Naive thymus-derived CD4-positive, alpha-beta T cell (primary cell): ENCODE measurements at places on chromosomes 13 and 19.

DNA sequence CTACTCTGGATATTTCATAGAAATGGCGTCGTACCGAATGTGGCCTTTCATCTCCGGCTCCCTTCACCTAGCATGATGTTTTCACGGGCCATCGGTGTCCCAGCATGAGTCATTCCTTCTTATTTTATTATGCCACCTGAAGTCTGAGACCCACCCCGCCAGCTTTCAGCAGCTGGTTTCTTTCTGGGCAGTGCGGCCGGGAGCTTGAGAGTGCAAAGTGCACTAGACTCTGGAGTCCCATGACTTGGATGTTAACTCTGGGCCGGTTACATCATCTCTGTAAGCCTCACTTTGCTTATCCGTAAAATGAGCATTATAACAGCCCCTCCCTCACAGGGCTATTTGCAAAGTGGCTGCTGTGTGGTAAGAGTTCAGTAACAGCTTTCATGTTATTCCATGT is 5.8 kb upstream of the KMT5C start:
- DNase-seq = no peak

DNA sequence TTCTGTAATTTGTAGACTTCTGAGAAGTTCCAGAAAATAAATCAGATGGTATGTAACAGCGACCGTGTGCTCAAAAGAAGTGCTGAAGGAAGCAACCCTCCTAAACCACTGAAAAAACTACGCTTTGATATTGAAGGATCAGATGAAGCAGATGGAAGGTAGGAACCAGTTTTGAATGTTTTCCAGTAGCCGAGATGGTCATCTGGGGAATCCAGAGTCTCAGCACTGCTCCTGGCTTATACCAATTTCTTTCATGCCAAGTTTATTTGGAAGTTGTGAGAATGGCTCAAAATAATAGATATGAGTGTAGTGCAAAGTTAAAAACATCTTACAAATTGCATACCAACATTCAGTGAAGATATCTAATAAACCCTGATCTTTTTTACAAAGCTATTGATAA is 56.2 kb downstream of the RCBTB2 start:
- no peak for DNase-seq

GRCh38 chr13:103243495-103243894 is 177.3 kb upstream of the SLC10A2 start:
- DNase-seq = no peak

DNA sequence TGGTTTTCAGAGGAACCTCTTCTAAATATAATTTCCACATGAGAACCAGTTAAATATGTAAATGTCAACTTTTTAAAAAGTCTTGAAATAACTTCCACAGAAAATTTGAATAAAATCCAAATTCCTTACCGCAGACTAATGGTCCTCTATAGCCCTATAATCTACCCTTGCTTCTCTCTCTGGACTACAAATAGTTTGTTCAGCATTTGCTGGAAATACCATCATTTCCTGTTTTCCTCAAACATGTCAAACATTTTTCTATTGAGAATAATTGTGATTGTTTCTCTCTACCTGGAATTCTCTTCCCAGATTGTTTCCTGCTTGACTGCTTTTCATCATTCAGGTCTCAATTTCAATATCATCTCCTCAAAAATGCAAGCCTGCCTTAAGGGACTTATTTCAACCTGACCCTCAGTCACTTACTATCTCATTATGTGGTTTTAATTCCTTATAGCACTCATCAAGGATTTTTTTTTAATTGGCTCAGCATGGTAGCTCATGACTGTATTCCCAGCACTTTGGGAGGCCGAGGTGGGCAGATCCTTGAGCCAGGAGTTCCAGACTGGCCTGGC is 898.9 kb upstream of the MIR17HG start:
- DNase-seq = no peak

GRCh38 chr13:91045351-91046034 is 302.0 kb upstream of the MIR17HG start:
- DNase-seq = no peak

DNA sequence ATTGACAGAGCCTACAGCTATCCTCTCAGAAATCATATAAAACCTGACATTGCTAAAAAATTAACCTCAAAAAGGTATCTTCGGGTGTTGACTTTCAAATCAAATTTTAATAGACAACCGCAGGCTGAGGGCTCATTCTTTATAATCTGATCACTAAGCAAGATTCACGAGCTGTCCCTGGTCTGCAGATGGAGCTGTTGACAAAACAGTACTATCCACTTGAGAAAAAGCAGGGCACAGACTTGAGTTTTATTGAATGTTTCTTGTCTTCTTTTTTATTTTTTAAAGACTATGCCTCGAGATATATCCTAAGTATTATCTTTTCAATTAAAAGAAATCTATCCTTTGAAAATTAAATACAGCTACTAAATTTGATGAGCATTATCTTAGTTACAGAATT is 540.5 kb downstream of the PCDH9 start:
- no peak for DNase-seq

DNA sequence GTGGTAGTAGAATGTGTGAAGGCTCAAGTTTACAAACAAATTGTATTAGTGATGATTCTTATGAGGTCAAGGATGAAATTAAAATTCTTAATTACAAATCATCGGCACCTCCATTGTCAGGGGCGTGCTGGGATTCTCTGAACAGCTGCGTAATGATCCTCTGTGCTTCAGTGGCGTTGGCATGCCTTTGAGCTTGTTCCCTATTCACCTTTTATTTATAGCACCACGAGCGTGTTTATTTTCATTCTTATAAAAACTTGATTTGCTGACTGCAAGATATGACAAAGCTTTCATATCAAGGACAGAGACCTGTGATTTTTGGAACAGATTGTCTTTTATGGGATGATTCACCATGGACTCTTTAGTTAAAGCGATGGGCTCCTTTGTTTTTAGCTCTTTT is 18.2 kb upstream of the UBL3 start:
- DNase-seq = no peak

GRCh38 chr13:113597391-113598080 is 13.0 kb downstream of the TFDP1 start:
- no peak for DNase-seq

GRCh38 chr13:32267836-32268439 is 47.2 kb downstream of the ZAR1L start:
- DNase-seq = peak; percentile 13

- DNase-seq = no peak
Observed at GRCh38 chr19:33048806-33049676, 15.6 kb downstream of the RHPN2 start.

DNA sequence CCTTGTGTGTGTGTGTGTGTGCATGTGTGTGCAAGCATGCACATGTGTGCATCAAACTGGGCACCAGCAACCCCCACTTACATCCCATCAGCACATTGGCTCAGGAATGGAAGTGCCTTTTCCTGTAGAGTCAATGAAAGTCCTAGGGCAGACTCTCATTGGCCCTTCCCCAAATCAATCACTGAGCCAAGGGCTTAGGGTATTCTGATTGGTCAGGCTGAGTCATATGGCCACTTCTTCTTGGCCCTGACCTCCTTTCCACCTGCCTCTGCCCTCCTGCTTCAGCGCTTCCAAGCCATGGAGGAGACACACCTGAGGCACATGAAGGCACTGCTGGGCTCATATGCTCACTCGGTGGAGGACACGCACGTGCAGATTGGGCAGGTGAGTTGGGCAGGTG is 20.9 kb downstream of the FCHO1 start:
- DNase-seq = no peak

- no peak for DNase-seq
Observed at GRCh38 chr13:94063848-94064247, 415.6 kb downstream of the DCT start.

- DNase-seq = peak; percentile 57
Observed at GRCh38 chr19:57406516-57407123, 4.3 kb upstream of the ZNF17 start.

- DNase-seq = no peak
Observed at GRCh38 chr13:78323848-78324247, 279.5 kb downstream of the POU4F1 start.

DNA sequence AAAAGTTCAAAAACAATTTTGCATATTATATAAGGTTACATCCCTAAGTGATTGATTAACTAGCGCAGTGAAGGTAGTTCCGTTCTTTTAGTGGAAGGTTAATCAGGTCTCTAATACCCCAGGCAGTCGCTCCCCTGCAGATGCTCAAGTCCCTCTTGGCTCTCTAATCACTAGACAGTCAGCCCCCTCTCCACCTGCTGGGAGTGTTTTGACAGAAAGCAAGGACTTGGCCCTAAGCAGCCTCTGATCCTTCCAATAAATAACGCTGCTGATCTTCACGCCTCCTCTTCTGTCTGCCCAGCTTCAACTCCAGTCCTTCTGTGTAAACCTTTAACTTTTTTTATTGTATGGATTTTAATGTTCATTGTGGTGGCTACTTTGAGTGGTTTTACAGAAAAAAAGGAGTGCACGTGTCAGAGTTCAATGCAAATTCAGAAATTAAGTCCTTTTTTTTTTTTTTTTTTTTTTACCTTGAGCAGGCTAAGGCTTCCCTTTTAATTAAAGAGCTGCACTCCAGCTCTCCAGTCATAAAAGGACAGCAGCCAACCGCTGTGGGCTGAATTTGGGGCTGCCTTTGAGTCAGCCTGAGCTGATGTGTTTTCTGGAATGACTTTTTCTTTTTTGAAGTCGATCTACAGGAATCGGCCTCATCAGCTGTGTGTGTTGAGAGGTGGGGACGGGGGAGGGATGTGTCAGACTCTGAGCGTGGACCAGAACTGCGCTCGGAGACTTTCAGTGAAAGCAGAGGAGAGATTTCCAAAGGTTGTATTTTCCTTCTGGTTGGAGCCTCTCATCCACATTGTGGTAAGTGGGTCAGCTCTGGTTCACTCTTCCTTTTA is 33.8 kb upstream of the MYO16 start:
- no peak for DNase-seq

DNA sequence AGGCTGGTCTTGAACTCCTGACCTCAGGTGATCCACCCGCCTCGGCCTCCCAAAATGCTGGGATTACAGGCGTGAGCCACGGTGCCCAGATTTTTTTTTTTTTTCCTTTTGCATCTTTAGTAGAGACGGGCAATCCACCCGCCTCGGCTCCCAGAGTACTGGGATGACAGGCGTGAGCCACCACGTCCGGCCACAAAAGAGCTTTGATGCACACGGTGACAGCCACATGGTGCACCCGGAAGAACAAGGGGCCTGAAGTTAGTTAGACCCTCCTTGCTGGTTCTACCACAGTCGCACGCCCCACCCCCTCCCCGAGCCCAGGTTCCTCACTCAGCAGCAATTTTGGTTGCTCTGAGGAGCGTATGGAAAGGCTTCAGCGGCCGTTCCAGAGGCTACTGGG is 54.2 kb upstream of the USE1 start:
- no peak for DNase-seq

DNA sequence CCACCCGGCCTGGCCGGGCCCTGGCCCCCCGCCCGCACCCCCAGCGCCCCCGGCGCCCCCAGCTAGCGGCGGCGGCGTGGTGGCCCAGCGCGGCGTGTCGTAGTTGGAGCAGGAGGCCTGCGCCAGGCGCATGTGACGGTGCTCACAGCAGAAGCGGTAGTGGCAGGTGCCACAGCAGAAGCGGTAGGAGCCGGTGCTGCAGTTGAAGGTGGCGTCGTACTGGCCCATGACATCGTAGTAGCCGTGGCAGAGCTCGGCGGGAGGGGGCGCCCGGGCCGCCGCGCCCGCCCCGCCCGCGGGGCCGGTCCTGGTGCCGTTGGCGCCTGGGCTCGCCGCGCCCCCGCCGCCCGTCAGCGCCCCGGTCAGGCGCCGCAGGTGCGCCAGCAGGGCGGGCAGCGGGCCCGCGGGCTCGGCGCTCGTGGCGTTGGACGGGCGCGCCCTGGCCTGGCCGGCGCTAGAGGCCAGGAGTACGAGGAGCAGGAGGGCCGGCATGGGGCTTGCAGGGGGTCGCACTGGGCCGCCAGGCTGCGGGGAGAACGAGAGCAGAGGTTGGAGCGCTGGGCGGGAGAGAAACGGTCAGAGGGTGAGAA is 633 bp downstream of the SHISA7 start:
- no peak for DNase-seq

- no peak for DNase-seq
Observed at GRCh38 chr19:58044391-58044790, 10.6 kb downstream of the ZSCAN1 start.

- no peak for DNase-seq
Observed at GRCh38 chr19:2249880-2250765, 1.0 kb downstream of the AMH start.

- no peak for DNase-seq
Observed at GRCh38 chr19:4580961-4581665, 21.6 kb upstream of the SEMA6B start.

GRCh38 chr19:47243776-47244547 is 12.4 kb upstream of the CCDC9 start:
- DNase-seq = peak; percentile 82

DNA sequence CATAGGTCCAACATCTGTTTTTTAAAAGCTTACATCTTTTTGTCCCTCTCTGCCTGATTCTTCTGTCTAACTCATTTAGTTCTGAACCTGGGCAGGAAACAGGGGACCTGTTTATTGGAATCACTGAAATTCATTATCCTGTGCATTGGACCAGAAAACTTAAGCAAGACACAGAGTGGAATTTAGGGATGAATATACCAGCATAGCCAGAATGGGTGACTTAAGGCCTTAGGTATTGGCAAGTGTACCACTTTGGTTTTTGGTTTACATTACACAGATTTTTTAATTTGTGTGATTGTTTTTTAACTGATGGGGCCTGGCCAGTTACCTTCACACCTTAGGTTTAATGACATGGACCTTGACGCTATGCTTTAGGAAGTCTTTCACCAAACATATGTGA is 232.5 kb downstream of the GPC5 start:
- DNase-seq = no peak

- no peak for DNase-seq
Observed at GRCh38 chr19:11233073-11233472, 6.3 kb upstream of the ANGPTL8 start.

DNA sequence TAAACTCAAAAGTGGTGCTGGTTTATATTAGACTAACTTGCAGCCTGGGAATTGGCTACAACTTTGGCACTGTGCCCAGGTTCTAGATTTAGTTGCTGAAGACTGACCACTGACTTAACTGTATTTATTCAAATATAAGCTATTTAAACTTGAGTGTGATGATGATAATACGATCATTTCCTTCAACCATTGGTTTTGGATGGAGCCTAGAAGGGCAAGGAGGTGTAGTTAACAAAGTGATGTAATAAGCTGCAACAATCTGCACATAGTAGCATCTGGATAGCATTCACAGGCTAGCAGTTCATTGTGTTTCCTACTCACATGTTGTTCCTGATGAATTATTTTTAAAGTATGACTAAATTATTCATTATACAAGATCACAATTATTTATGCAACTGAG is 55.2 kb upstream of the DACH1 start:
- DNase-seq = no peak

DNA sequence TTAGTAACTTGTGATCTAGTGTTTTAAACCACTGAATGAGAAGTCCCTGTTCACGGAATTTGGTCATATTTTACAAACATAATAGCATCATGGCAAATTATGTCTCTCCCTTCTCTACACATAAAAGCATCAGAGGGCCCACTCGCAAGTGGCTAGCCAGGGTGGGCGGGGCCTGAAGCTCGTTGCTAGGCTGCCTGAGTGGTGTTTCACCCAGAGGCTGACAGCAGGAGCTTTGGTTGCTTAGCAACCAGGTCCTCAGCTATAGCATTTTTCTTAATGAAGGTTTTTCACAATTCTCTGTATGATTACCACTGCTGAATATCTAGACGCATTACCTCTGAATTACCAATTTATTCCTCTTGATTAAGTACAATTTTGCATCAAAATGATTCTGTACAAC is 126.5 kb downstream of the NALCN start:
- no peak for DNase-seq
